Keratinocyte (primary cell): ENCODE measurements at places on chromosomes 1 and 21.

GRCh38 chr21:22885079-22885478 is 1886.9 kb downstream of the NCAM2 start:
- DNase-seq = no peak

- DNase-seq = no peak
These were observed 39.0 kb downstream of the DAB1 start for GRCh38 chr1:57384901-57385300.

DNA sequence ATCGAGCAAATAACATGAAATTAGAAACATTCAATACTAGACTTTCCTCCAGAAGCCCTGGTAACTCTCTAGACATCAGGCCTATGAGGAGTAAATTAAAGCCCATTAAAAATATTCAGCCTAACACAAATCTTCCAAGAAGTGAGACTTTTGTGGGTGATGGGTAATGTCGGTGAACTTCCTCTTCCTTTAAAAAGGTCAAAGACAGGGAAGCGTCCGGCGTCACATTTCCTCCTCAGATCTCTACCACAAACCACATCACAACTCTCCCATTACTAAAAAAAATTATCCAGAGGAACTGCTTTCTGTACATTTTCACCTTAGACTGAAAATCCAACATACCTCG is 1.4 kb downstream of the EIF4G3 start:
- no peak for DNase-seq

DNA sequence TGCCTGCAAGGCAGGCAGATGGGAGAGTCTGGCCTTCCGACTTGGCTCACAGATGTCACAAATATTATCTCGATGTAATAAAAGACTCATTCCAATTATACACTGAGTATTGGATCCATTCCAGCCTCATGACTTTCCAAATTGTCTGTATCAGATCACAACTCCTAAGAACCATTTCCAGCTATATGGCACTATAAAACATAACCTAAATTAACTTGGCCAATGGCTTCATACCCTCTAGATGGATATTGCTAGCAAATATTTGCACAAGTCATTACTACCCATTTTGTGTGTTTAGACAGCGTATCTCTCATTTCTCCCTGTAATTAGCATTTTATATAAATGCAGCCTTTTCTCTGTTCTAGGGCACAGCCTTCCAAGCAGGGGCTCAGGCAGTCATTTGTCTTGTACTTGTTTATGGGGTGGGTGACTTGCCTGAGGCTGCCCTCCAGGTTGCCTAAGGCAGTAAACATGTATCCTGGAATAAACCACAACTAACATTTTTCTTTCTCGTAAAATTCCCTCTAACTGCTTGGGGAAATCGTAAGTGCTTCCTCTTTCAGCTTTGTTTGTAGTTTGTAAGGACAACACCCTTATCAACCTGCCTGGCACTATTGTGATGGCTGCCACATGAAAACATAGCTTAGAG is 70.6 kb upstream of the KCNJ6 start:
- DNase-seq = no peak

- DNase-seq = no peak
These were observed 29.1 kb downstream of the SERINC2 start for GRCh38 chr1:31441970-31442647.

DNA sequence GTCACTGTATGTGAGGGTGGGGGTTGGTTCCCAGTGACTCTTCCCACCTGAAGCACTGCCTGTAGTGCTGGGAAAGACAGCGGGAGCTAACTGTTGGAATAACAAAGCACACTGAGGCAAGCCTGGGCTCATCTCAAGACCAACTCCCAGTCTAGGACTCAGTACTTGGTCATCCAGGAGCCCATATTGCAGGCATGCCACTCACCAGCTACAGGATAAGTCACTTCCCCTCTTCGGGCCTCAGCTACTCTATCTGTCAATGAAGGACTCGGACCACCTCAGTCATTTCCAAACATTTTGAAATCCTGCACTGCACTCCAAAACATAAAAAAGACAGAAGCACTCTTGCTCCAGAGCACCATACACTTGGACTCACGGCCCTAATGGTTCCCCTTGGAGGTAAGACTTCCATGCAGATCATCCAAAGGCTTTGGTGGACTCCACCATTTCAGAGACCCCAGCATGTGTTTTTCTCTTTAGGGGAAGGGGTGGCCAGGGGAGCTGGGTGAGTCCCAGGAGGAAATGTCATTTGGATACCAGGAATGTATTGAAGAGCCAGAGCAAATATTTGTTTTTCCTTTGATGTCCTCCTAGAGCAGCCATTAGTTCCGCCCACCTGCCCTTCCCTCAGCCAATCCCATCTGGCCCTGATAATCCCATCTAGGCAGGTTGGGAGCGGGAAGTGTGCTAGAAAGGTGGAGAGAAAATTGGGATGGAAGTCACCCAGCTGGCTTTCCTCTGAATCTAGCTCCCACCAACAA is 3.1 kb downstream of the NUAK2 start:
- DNase-seq = peak; percentile 87

DNA sequence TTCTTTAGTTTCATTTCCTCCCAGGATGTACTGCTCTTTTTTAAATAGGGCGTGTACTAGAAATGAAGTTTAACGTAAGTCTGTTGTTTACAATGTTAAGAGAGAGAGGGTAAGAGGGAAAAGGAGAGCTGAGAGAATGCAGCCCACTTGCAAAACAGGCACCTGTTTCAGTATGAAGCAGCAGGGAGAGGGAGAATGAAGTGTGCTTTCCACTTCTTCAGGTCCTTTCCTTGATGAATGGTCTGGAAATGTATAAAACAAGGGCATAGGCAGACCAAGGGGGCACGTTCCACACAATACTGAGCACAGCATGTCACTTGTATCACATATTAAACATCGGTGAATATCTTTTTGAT is 2.0 kb downstream of the KCNA3 start:
- no peak for DNase-seq

DNA sequence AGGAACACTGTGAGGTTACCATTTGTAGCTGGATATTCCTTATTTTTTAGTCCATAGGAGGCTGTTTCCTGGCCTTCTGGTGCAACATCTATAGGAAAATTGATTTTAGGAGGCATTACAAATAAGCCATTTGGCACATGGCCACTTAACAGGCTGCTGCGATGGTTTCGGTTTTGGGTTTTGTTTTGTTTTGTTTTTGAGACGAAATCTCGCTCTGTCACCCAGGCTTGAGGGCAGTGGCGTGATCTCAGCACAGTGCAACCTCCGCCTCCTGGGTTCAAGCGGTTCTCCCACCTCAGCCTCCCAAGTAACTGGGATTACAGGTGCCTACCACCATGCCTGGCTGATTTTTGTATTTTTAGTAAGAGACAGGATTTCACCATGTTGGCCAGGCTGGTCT is 20.1 kb upstream of the LRRC8D start:
- no peak for DNase-seq

DNA sequence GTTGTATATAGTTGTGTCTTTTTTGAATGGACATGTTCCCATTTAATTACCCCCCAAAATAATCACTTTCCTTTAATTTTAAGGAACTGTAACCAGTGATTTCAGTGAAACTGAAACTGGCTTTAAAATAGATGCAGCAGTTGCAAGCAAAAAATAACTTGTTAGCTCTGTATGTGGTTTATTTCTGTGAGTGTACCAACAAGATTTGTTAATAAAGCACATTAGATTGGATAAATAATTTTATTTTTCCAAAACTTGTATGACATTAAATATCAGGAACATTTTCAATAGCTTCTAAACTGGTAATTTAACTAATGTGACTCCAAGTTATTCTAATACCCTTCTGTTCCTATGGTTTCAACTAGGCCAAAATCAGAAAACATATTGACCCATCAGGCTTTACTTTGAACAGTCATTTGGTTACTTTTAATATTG is 184.3 kb upstream of the CACYBP start:
- no peak for DNase-seq

DNA sequence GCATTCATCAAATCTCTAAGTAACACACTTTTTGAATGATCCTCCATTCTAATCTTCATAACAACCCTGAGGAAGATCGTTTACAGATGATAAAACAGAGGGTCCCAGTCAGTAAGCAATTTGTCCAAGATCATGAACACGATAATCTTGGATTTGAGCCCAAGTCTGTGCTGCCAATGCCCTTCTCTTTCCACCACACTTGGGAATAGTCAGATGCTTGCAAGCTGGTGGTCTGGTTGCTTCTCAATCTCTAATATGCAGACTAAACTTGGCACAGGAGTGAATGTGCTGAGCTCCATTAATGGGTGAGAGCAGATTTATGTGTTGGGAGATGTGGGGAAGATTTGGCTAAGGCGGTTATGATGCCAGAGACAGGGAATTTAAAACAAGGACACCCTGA is 430.6 kb upstream of the DAB1 start:
- DNase-seq = no peak

GRCh38 chr1:27634985-27635367 is at the start of gene FGR:
Gene FGR, minus strand, starts transcription at chr1:27635185. Its CDS starts 11,269 bp downstream, at chr1:27623916.
- no peak for DNase-seq

GRCh38 chr1:170731566-170732251 is 67.8 kb downstream of the PRRX1 start:
- DNase-seq = no peak

DNA sequence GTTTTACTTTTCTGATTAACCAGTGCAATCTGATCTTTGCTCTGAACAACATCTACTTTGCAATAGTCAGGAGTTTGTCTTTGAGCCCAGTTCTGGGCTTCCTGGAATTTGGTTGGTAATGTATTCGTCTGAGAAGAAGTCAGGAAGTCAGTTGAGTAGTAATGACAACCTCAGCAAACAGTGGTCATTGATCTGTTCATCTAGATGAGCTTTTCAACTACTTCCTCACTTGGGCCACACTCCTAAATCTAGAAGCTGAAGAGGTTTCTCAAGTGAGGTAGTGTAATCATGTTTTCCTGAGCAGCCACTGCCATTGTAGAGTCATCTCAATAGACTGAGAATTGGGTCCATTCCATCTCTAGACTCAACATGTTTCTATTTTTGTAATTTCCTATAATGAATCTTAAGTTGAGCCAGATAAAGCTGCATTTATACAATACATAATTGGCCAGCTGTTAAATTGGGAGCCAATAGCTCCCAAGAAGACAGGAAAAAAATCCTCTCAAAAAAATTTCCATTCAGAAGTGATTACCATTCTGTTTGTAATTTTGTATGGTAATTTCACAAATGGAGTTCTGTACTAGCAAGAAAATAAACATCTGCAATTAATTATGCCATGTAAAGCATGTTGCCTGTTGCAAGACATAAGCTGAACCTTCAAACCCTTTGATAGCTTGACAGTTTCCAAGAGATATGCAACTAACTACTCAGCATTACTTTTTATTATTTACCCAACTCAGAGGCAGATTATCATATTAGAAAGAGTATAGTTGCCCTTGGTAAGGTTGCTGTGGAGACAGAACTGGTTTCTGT is 49.6 kb downstream of the WDR64 start:
- DNase-seq = no peak

- no peak for DNase-seq
These were observed 28.2 kb downstream of the GPR88 start for GRCh38 chr1:100565937-100566699.

DNA sequence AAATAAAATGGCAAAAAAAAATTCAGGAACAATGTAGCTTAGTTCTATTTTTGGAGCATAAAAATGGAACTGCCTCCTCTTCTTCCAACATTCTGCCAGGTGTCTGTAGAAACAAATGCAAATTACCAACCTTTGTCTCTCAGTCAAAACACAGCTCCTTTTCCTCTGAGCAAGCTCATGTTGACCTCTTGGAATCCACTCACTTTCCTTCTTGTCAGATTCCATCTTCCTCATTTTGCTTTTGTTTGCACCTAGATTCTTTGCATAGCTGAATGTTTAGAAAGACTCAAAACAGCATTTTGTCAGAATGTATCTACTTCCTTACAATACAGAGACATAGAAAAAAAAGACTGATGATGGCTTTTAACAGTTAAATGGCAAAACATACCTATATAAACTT is 178.2 kb downstream of the ADGRL2 start:
- DNase-seq = no peak

DNA sequence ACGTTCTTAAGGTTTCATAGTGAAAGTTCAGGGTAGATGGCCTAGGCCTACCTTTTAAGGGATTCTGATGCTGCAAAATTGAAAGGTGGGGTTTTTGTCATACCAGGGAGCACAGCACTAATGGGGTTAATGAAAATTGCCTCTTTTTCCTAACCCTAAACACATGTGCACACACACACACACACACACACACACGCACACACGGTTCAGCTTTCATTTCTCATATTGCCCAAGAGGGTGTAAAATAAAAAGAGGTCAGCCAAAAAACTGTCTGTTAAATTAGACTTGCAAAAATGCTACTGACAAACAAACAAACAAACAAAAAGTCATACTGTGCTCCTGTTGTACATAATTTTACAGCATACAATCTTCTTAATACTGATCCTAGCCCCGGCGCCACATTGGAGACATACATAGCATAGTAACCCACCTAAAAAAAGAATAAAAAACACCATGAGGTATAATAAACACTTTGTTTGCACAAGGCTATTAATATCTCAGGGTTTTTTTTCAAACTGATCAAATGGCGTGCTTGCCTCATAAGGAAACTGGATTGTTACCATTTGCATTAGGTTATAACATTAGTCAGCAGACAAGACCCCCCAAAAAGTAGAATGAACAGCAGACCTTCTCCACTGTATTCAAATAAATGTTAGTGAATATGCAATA is 69.1 kb downstream of the TGFB2 start:
- DNase-seq = no peak

DNA sequence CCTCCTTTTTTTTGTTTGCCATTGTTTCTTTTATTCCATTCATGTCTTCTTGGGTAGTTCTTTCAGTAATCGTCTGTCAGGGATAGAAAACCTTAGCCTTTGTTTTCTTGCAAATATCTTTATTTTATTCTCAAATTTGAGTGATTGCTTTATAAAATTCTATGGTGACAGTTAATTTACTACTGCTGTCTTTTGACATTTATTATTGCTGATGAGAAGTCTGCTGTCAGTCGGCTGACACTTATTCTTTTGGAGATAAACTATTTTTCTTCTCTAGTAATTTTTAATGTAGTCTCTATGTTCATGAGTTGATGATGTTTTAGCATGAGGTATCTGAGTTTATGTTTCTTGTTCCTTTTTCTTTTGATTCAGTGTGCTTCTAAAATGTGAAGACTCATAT is 983.8 kb downstream of the TTLL7 start:
- DNase-seq = no peak

DNA sequence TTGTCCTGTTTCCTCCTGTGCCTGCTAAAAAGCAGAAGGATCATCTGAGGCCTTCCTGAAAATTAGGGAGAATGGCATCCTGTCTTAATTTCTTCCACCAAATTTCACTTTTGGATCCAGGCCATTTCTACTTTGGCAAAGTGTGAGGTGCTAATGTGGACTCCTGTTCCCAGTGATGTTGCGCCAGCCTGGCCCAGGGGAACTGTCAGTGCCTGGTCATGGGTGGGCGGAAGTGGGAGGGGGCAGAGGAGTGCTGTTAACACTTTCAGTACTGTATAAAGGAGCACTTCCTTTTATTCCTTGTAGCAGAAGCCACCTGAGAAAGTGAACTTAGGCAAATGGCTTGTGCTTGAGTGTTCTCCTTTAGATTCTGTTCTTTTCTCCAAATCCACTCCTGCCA is 19.9 kb downstream of the ELAPOR1 start:
- DNase-seq = no peak
